ENCODE measurements at places on chromosomes 16 and 17.

DNA sequence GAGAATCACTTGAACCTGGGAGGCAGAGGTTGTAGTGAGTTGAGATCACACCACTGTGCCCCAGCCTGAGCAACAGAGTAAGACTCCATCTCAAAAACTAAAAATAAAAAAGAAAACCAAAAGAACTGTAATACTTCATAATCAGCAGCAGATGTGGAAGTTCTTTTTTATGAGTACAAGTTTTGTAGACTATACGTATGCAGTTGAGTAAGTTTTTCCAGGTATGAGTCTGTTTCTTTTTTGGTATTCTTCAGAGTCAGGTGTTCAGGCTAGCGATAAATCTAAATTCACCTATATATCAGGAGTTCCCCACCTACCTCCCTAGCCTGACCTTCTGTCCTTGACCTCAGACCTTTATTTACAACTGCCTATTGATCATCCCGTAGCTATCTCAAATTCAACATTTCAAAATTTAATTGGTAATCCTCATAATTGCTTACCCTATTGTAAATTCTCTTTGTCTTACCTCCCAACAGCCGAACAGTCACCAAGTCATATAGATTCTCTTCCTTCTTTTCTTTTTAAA is 10.7 kb downstream of the DCTN5 start:
- DNase-seq = no peak

- no peak for DNase-seq
These were observed 53.0 kb downstream of the RPA1 start for GRCh38 chr17:1882836-1883235.

DNA sequence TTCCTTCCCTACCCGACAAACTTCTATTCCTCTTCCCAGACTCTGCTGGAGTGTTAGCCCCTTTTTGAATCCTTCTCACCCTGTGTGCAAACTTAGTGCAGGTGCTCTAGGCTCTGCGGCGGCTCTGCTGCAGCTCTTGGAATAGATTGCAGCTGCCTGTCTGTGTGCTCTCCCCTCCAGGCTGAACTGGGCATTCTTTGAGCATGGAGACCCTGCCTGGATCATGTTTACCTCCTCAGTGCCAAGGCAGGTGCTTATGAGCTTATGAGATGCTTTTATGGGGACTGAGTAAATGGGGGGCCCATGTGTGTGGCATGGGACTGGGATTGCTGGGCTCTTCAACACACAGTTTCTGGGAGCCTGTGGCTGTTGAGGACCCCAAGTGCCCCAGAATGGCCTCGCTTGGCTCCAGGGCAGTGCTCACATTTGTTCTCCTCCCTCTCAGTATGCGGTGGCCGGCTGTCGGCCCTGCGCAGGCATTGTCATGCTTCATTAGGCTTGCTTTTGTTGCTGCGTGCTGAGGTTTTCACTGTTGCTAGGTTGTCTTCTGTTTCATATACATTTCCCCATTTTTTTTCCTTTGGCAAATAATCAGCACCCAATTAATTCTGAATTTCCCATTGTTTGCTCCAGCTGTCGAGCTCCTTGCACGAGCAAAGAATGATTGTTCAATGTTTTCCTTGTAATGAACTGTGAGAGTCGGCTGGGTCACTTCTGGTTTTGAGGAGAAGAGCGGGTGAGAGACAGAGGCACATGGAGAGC is 185.5 kb upstream of the NLRP1 start:
- no peak for DNase-seq

DNA sequence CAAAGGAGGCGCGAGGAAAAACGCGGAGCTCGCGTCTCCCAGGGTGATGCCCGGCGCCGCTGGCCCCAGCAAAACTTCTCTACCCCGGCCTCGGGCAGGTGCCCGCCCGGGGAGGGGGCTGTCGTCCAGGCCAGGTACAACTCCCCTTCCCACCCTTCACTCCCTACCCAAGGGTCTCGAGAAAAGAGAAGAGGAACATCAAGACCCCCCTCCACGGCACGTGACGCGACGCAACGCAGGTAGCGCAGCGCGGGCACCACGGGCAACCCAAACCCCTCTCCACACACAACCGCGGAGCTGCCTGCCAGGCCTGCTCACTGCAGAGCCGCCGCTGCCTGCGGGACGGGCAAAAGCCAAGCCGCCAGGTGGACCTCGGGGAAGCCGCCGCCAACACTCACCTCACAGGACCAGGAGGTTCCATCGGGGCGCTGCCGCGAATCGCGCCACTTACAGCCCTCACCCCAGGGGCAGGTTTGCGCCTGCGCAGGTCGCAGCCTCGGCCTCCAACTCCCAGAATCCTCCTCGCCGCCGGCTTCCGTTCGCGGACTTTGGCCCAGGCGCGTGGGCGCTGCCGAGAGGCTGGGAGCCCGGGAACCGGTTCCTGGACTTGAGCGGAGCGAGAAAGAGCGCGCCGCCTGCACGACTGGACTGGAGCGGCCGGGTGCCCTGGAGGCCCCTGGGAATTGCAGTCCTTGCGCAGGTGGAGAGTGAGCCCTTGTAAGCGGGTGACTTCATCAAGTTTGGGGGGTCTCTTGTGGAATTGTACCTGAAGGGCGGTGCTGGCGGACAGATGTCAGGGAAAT is at the start of gene ZNF232:
ZNF232 (minus strand) TSS at position 477 of the 803 bp plus-strand sequence; CDS start at position 421, 56 bp downstream.
- DNase-seq = peak; percentile 92

GRCh38 chr17:36793976-36794375 is 143.3 kb upstream of the LHX1 start:
- DNase-seq = no peak

- DNase-seq = no peak
These were observed 85.9 kb upstream of the PLCG2 start for GRCh38 chr16:81693041-81693743.

DNA sequence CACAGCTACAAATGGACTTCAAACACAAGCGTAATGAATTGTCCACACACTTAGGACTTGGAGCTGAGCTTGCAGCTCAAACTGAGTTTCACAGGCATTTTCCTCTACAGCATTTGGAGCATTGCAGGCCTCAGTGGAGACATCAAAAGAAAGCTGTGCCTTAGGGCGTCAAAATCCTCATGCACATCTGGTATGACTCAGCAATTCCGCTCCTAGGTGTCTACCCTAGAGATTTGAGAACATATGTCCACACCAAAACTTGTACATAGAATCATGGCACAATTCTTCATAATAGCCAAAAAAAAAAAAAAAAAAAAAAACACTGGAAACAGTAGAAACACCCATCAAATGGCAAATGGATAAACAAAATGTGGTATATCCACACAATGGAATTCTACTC is 47.1 kb downstream of the GP2 start:
- no peak for DNase-seq

GRCh38 chr17:48592057-48592514 is 1.5 kb downstream of the HOXB5 start:
- DNase-seq = no peak

- no peak for DNase-seq
These were observed 265.5 kb upstream of the CCL2 start for GRCh38 chr17:33989361-33990148.

DNA sequence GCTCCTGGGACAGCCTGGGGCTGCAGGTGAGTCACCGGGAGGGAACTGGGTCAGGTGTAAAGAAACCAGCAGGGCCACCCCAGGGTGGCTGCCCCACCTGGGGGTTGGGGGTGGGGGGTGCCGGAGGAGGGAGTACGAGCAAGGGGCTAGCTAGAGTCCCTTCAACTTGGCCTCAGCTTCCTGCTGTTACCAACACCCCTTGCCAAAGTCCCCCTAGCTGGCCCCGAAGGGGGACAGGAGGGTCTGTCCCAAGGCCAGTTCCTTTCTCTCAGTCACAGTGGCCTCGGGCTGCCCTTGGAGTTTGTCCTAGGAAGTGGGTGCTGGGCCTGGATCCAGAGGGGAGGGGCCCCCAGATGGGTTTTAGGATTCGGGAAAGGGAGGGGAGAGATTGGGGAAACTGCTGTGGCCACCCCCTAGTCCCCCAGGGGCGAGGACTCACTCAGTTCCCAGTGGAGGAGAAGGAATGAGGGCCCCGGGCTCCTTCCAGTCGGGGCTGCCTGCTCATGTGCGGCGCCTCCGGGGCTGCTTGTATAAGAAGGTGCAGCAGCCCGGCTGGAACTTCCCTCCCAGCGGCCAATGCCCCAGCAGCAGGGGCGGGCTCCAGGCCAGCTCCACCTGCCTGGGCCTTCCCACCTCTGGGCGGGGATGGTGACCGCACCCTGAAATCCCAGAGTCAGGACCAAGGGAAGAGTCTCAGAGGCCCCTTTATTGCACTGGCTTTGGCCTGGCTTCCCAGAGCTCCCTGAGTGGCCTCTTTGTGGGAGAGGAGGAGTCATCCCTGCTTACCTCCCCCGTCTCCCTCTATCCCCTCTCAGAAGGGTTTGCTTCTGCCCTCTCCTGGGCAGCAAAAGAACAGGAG is 7.3 kb downstream of the ARHGAP27 start:
- DNase-seq = no peak

DNA sequence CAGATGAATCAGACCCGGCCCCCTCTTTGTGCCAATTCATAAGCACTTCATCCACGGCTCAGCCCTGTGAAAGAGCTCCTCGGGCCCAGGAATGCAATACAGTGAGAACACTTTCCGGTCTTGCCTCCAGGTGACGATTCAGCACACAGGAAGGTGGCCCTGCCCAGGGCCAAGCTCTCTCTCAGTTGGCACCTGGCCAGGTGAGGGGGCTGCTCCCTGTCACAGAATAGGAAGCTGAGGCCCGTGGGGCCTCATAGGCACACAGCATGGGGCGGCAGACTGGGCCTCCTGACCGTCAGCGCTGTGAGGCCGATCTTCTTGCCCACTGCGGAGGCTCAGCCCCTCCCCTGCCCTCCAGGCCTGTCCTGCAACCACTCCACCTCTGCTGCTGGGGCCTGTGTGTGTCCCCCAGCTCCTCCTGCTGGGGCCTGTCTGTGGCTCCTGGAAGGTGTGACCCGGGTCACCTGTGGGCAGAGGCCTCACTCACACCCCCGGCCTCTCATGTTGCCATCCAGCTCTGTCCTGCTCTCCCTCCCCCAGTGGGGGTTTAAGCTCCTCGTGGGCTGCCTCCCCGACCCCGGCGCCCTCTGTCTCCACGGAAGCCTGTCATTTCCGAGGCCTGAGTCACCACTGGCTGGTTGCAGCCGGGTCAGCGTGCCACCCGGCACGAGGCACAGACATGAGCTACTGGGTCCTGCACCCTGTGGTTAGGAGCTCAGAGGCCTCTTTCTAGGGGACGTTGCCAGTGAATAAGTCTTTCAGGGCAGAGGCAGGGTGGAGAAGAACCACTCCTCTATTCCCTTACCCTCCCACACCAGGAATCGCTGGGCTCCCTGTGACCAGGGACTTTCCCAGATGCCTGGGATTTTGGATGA is 114.4 kb downstream of the SEC14L1 start:
- no peak for DNase-seq

- no peak for DNase-seq
These were observed 503.9 kb downstream of the HAPSTR1 start for GRCh38 chr16:9595393-9595792.

DNA sequence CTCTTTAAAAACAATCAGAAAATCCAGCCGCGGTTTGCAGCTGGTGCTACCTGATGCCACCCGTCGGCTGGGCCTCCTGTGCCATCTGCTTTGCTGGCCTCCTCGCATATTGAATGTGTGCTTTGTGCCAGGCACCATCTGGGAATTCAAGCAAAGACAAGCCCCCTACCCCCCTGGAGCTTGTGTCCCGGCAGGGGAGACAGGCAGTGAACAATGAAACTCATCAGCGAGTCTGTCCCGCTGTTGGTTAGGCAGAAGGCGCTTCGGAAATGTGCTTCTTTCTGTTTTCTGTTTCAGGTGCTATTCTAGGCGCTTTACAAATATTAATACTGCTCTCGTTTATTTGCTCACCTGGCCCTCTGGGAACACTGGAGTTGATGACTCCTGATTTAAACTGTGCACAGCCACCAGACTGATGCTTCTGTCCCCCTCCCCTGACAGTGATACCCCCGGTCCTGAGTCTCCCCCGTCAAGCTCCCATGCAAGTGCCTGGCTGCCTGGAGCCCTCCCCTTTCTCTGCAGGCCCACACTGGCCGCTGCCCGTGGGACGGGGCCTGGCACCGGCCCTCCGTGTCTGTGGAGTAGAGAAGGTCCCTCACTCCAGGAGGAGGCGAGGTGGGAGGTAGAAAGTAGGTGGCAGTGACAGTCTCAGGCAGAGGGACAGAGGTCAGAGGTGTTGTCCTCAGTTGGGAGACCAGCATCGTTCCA is 126.1 kb upstream of the PLCG2 start:
- DNase-seq = no peak

GRCh38 chr17:3732210-3732621 is 8.5 kb downstream of the HASPIN start:
- no peak for DNase-seq

DNA sequence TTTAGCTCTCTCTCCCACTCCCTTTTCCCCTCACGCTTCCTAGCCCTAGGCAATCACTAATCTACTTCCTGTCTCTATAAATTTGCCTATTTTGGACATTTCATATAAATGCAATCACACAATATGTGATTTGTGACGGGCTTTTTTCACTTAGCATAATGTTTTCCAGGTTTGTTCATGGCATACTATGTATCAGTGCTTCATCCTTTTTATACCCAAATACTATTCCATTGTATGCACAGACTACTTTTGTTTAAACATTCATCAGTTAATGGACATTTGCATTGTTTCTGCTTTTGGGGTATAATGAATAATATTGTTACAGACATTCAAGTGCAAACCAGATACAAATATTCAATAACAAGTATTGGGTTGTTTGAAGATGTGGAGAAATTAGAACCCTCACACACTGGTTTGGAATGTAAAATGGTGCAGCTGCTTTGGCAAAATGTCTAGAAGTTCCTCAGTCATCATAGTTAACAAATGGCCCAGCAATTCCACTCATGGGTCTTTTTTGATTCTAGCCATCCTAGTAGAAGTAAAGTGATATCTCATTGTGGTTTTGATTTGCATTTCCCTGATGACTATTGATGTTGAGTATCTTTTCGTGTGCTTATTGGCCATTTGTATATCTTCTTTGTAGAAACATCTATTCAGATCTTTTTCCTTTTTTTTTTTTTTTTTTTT is 67.7 kb downstream of the TBX4 start:
- no peak for DNase-seq

DNA sequence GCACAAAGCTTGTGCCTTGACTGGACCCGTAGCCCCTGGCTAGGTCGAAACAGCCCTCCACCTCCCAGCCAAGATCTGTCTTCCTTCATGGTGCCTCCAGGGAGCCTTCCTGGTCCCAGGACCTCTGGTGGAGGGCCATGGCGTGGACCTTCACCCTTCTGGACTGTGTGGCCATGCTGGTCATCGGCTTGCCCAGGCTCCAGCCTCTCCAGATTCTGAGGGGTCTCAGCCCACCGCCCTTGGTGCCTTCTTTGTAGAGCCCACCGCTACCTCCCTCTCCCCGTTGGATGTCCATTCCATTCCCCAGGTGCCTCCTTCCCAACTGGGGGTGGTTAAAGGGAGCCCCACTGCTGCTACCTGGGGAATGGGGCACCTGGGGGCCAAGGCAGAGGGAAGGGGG is 3.5 kb downstream of the CTRL start:
- no peak for DNase-seq

GRCh38 chr16:87326151-87326571 is 9.0 kb upstream of the C16orf95 start:
- no peak for DNase-seq

GRCh38 chr16:89921702-89922476 is 1.3 kb upstream of the TUBB3 start:
- no peak for DNase-seq
